ENCODE measurements at places on chromosomes 6 and 20. TPM values are rescaled to one million over a fixed set of nuclear protein-coding genes. Genes with fewer than 3 reads are reported as not detected.
A peak's percentile ranks its signal among the peaks of the same experiment; 100 is the strongest.

DNA sequence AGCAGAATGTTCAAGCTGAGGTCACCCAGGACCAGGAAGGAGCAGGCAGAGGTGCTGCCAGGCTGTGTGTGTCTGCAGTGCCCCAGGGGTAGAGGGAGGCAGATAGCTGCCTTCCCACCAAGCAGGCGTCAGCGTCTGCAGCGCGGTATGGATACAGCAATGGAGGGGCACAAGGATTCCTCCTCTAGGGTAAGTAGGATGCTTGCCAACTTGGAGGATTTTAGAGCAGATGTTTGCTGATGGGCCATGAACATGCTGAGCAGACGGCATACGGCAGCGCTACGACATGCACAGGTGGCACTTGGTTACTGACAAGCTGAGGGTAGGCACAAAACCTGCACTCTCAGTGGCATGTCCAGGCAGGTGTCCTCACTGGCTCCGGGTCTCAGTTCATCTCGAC is 48.1 kb downstream of the PSMG4 start:
- DNase-seq, result no peak

DNA sequence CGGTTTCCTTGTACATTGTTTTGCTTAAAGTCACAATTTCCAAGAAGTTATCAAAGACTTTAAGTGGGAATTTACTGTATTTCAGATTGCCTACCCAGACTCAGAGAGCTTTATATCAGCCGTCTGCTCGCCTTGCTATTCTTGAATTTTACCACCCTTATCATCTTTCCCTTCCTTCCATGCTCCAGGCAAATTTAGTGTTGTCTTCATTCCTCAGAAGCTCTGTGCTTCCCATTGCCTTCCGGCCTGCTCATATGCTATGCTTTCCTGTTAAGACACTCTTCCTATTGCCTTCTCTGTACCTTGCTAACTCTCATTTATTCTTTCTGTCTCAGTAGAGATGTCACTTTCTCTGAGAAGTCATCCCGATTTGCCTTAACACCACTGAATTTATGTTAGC is 52.1 kb downstream of the CD2AP start:
- no peak for DNase-seq

DNA sequence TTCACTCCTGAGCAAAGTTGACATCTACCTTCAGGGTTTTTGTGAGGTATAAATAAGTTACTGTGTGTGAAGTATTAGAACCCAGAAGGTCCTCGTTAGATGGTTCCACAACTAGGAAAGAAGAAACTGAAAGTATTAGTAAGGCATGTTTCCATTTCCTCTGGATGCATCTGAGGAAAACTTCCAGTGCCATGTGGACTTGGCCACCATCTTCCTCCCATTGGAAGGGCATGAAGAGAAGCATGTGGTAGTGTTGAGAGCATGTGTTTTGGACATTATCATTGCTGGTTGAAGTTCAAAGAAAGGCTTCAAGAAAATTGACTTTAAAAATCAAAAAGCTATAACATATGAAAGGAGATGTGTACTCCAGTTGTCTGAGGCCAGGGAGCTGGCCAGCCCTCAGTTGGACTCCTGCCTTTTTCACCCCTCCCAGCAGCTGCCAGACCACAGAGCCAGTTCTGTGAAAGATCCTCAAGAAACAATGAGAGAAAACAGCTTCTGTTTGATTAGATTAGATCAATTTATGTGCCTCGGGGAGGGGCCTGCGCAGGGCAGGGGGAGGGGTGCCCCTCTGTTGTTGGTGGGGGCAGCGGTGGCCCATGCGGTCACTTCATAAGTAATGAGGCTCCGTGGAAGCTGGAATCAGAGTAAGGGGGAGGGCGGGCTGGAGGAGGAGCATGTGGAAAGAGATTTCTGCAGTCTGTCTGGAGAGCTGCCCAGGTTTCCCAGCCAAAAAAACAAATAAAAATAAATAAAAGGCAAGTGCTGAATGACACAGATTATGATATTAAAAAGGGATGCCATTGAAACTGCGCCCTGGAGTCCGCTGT is 154.0 kb downstream of the JARID2 start:
- DNase-seq, result peak; percentile 84

DNA sequence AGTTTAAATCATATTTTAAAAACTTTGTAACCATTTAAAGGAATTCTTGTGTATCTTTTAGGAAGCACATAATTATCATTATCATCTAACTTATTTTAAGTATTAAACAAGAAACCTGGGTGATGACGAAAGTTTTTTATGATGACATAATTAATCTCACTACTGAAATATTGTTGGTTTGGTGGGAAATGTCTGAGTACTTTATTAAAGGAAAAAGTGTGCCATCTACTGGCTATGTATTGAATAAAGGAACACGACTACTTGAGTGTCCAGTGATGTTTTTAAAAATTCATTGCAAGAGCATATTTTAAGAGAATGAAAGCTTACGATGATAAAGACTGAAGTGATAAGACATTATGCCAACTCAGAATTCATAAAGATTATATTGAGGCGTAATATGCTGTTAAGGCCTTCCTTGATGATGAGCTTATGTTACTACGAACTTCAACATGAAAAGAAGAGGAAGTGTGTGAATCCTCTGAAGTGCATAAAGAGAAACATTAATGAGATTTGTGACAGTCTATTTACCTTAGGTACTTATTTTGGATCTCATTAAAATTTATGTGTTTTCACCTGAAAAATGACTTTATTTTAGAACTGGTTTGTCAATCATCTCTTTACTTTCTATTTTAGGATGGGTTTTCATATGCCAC is 12.0 kb upstream of the TRMT11 start:
- DNase-seq, result peak; percentile 43

GRCh38 chr6:3341467-3341866 is 82.7 kb downstream of the PSMG4 start:
- peak; percentile 11 for DNase-seq

- DNase-seq, result no peak
Observed at GRCh38 chr6:106520711-106521401, 108.4 kb downstream of the RTN4IP1 start.

- no peak for DNase-seq
Observed at GRCh38 chr6:105483492-105483891, 80.6 kb upstream of the PREP start.

DNA sequence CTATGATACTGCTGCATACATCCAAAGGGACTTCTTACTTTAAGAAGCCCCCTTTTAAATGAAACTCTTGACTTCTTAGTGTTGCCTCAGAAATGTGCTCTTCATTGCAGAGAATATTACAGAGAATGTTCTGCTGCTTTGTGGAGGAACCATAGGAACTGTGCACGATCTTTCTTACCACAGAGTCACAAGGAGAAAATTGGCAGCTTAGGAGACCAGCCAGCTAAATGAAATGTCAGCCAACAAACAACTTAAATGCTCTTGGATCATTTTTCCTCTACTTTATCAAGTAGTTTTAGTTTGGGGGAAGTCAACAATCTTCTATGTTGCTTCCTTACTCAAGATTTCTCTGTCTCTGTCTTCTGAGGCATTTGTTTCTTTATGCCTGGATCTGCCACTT is 125.9 kb upstream of the MLIP start:
- no peak for DNase-seq

DNA sequence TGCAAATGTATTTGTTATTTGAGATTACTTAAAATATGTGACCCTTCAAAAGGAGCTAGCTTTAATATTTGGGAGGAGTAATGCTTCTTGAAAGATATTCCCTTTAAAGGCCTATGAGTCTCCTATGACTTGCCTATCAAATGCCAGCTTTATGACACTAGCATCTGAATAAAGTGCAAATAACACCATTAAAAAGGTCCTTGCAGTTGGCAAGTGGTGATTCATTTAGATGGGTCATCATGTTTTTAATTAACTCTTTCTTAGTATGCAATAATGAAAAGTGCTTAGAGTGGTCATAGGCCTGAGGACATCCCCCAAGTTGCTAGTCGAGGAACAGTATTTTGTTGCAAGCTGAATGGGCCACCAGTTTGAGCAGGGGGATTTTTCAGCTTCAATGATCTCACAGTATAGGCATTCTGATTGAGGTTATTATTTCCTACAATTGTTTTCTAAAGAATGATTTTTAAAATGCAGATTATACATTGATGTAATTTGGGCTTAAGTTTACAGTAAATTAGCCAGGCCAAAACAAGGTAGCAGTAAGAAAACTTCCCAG is 3.7 kb upstream of the CD2AP start:
- DNase-seq, result no peak

- DNase-seq, result no peak
Observed at GRCh38 chr6:21355638-21356037, 237.9 kb upstream of the SOX4 start.

GRCh38 chr6:9360881-9361280 is 925.5 kb upstream of the SLC35B3 start:
- no peak for DNase-seq

Gene PTCRA
- not detected for total RNA-seq

Gene SNAP25
- 3.5 TPM for total RNA-seq

Gene RSPO3
- total RNA-seq, result 8.6 TPM
